ENCODE measurements at places on chromosomes 5 and 9.

DNA sequence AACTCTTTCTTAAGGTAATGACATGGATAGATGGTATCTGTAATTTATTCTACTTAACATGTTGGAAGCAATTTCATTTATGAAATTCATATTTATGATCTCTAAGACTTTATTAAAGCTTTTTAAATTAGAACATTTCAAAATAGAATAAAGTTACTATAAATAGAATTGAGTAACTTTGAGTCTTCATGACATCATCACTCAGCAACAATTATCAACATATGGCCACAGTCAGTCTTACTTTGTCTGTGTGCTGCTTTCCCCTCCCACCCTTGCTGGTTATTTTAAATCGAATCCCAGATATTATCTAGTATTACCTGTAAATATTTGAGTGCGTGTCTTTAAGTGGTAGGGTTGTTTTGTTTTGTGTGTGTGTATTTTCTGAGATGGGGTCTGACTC, 65.2 kb downstream of the IPO11 start:
- no peak for DNase-seq

- DNase-seq, result no peak
These were observed 138.5 kb downstream of the SLC24A2 start for GRCh38 chr9:19650312-19650711.

GRCh38 chr9:70205366-70206020, 53.3 kb upstream of the SMC5 start:
- no peak for DNase-seq

- no peak for DNase-seq
These were observed 417.5 kb upstream of the ADAMTSL1 start for GRCh38 chr9:18056269-18056992.

GRCh38 chr5:54275361-54275760, 35.0 kb downstream of the ARL15 start:
- DNase-seq, result no peak

GRCh38 chr9:129919841-129920240, 84.6 kb downstream of the USP20 start:
- DNase-seq, result no peak

- no peak for DNase-seq
These were observed 170.0 kb downstream of the SEC61B start for GRCh38 chr9:99391937-99392594.

DNA sequence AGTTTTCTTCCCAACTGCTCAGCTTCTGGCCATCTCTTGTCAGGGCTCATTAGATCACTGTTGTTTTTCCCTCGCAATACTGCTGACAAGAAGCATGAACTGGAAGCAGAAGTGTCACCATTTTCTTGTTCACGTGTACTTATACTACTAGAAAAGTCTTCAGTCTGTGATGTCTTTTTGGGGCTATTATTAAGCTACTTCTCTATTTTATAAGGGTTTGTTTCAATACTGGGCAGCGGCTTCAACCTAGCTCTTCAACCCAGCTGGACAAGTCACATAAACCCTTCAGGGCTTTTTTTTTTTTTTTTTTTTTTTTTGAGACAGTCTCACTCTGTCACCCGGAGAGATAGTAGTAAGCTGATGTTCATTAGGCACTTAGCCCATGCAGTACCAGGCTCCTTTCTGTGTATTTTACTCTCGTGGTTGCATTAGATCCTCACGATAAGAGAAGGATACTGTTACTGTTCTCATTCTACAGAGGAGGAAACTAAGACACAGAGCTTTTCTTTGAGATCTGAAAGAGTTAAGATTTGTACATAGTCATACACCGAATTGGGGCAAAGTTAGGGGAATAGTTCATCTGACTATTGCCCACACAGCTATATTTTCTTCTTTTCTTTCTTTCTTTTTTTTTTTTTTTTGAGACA, 20.5 kb downstream of the RAPGEF1 start:
- DNase-seq, result no peak

GRCh38 chr5:52476346-52476745, 311.4 kb upstream of the ITGA1 start:
- no peak for DNase-seq
